ENCODE measurements at places on chromosomes 1 and 21. TPM values are rescaled to one million over a fixed set of nuclear protein-coding genes. Genes with fewer than 3 reads are reported as not detected.

Gene SLC9C2
- 0.46 TPM for total RNA-seq

Gene TPM3
- total RNA-seq: 1,181 TPM

Gene KIAA1614
- 3.0 TPM for total RNA-seq

Gene B3GALT5
- total RNA-seq: 0.37 TPM

All from smooth muscle cell of the umbilical artery (primary cell).